Activated T-cell treated with anti-CD3 and anti-CD28 coated beads, Interleukin-2, amount 50 U/mL, for 48 hours (primary cell): ENCODE measurements at places on chromosomes 16 and 17.

DNA sequence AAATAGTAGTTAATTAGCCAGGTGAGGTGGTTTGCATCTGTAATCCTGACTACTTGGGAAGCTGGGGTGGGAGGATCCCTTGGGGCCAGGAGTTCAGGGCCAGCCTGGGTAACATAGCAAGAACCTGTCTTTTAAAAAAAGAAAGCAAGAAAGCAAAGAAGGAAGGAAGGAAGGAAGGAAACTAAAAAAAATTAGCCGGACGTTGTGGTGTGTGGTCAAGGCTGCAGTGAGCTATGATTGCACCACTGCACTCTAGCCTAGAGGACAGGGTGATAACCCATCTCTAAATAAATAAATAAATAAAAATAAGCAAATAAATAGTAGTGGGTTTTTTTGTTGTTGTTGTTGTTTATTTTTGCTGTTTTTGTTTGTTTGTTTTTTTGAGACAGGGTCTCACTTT lies 39.3 kb upstream of the MAP2K6 start:
- no peak for DNase-seq

DNA sequence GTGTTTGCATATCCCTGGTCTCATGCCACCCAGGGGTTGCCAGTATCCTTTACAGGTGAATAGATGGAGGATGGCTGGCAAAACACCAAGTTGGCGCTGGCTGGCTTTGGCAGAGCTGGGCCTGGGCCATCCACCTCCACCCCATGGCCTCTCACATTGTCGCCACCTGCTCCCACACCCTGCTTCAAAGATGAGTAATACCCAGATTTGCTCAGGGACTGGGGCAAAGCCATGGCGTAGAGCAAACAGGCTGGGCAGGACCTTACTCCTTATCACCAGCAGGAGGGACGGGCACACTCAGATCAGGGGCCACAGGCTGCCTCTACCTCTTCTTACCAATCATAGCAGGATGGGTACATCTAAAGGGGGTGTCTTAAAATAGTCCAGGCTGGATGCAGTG lies 24.3 kb downstream of the PLA2G10 start:
- no peak for DNase-seq

DNA sequence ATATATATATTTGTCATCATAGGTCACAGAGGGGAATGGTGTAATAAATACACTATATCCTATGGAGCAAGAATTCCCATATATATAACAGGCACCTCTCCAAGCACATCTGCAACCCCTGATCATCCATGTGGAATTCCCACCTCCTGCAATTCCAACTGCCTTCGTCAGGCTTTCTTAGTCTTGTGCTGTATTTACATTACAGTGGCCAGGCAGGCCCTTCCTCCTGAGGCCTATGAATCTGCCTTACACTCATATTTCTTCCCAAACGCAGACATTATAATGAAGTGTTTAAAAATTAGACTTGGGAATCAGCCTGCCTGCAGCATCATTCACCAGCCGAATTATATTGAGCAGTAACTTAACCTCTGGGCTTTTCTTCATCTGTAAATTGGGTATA lies 19.3 kb upstream of the DNAH9 start:
- no peak for DNase-seq

GRCh38 chr16:46658925-46659324 lies 30.1 kb downstream of the VPS35 start:
- DNase-seq, result peak; percentile 46

DNA sequence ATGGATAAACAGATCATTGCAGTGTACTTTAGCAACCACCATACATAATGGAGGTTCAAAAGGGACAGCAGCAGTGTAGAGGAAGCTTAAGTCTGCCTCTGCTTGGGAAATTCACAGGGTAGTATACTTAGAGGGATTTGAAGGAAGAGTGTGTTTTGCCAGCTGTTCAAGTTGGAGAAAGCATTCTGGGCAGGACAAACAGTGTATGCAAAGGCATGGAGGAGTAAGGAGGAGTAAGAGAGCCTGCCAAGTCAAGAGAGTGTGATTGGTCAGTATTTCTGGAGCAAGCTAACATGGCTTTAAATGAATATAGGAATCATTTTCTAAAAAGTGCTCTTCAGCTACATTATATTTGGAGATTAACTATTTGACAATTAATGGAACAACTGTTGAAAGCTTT lies 22.9 kb upstream of the PHAF1 start:
- DNase-seq, result no peak
